ENCODE measurements at places on chromosomes 2 and 18.

GRCh38 chr2:103959174-103960128, 894.5 kb upstream of the POU3F3 start:
- peak; percentile 3 for DNase-seq

DNA sequence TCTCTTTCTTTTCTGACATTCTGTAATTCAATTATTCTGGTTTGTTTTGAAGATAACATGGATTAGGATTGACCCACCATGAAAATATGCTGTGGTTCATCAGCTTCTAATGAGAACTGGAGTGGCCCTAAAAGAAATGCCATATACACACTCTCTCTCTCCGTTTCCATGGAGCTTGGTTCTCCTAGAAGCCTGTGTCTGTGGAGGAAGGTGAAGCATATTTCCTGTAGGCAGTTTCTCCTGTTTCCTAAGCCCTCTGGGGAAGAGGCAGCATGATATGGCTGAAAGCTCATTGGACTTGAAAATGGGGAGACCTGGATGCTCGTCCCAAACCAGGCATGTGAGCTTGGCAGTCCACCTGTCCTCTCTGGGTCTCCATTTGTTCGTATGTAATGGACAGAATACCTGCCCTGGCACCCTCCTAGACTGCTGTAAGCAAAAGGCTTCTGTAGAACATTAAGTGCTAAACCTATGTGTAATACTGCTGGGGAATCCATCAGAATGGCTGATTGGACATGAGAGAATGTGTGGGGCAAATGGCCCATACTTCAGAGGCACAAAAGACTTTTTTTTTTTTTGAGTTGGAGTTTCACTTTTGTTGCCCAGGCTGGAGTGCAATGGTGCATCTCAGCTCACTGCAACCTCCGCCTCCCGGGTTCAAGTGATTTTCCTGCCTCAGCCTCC, 75.3 kb upstream of the PPP1CB start:
- DNase-seq: no peak

GRCh38 chr2:120876526-120877280, 141.0 kb downstream of the GLI2 start:
- DNase-seq: no peak

GRCh38 chr2:15666861-15667808, 75.5 kb downstream of the DDX1 start:
- DNase-seq: no peak

DNA sequence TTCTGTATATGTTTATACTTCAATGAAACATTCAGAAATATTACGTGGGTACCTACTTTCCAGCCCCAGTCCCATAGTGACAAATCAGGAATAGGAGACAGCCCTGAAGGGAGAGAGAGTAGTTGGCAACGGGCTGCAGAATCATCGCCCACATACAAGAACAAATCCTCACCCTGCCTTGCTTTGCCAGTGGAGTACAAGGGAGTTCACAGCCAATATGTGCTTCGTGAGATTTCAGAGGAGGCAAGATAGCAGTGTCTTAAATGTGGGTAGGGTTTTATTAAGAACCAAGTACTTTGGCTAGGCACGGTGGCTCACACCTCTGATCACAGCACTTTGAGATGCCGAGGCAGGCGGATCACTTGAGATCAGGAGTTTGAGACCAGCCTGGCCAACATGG, 40.3 kb upstream of the PKDCC start:
- DNase-seq: no peak

DNA sequence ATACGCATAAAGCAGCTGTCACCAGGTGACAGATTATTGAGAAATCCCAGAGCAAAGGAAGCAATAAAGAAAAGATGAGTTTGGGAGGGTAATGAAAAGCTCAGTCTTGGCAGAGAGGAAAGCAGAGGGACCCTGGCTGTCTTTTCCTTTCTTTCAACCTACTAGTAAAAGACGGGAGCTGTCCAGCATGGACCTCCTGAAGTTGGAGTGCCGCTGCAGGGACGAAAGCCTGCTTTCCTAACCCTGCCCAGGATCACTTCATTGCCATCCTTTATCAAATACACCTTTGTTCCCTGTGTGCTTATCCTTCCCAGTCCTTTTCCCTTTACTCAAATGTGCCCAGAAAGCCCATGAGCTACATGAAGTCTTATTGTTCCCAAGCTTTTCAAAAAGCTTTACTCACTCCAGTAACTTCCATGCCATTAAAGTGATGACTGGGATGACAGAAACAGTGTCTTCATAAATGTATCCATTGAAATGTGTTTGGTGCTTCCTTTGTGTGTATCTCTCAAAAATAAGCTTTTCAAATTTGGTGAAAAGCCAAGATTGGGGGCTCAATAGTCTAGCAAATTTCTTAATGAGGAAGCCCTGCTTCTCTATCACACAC, 3.7 kb upstream of the SPR start:
- DNase-seq: no peak

- DNase-seq: no peak
These were observed 237.5 kb upstream of the SP5 start for GRCh38 chr2:170477630-170478029.

All from substantia nigra (tissue), 51 donors.